ENCODE measurements at places on chromosomes 5 and 9. TPM values are rescaled to one million over a fixed set of nuclear protein-coding genes. Genes with fewer than 3 reads are reported as not detected.

Gene SLC36A3
- total RNA-seq: not detected

DNA sequence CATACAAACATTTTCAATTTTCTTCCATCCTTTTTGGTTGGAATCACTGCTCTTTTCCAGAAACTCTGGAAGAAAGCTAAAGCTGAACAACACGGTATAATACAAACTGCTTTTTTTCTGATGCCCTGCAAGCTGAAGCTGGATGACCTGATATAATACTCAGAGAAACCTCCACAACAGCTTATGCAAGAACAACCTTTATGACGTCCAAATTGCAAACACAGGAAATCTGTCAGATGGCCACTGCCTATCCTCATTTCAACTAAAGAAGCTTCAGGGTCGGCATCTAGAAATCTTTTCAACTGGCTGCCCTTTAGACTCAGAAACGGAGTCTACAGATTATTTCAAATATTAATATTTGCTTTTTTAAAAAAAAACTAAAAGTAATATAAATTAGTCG, 106.5 kb upstream of the PRDM9 start:
- DNase-seq: no peak

DNA sequence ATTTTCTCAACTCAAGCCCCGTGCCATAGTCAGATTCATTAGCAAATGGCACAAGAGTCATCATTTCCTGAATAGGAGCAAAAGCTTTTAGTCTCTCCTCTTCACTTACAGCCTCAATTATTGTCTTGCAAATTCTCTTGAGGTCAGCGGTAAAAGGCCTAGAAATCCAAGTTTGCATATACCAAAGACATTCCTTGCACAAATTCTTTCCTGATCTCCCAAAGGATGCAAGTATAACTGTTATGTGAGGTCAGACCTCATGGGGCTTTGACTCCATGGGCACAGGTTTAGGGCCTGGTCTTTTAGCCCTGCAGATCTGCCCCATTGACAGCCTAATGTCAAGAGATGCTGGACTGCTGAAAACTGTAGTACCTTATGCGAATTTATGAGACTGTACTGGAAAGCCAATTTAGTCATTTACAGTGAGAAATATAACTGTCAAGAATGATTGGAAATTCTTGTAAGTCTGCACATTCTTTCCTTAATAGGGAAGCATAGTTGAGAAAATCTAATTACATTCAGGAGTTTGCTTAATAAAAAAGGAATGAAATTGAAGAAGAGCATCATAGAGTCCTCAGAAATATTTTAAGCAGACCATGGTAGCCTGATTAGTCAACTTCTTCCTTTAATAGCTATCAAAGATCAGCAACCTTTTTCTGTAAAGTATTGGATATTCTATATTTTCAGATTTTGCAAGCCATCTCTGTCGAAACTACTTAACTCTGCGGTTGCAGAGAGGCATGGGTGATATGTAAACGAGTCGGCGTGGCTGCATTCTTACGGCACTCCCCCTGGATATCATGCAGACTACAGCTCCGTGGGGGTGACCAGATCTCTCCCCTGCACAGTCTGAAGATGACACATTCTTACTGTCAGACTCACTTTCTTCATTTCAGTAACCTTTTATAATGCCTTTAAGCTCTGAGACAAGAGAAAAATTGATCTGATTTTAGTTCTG, 45.2 kb downstream of the GCNT4 start:
- no peak for DNase-seq

Gene HRCT1
- 1.1 TPM for total RNA-seq

Gene CCNG1
- 177 TPM for total RNA-seq

GRCh38 chr5:79297661-79298060, 61.7 kb downstream of the JMY start:
- no peak for DNase-seq

- DNase-seq: no peak
Measured at GRCh38 chr5:133668458-133668857, 56.1 kb upstream of the FSTL4 start.

- no peak for DNase-seq
Measured at GRCh38 chr9:16052146-16052545, 499.3 kb downstream of the CCDC171 start.

Gene IL5
- total RNA-seq: not detected

GRCh38 chr5:132773601-132774355, 3.3 kb downstream of the SEPTIN8 start:
- DNase-seq: no peak

GRCh38 chr5:172806897-172807672, 27.0 kb upstream of the ERGIC1 start:
- DNase-seq: peak; percentile 94

Gene IL13
- not detected for total RNA-seq
